ENCODE measurements at places on chromosomes 11 and 22.

DNA sequence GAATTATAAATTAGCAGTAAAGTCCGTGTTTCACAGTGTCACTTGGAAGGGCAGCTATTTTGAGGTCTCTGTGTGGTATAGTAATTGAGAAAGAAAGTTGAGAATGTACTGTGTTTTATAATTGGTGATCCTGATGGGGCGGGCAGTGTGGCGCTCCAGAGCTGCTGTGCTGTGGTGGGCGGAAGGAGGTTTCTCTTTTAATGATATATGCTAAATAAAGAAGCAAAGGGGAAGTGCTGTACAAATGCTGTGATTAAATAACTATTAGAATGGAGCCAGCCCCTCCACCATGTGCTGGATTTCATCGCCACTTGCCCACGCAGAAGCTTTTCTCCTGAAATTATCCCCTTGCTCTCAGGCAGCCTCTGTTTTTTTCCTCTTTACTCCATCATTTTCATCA, 24.6 kb downstream of the ATXN10 start:
- no peak for DNase-seq

DNA sequence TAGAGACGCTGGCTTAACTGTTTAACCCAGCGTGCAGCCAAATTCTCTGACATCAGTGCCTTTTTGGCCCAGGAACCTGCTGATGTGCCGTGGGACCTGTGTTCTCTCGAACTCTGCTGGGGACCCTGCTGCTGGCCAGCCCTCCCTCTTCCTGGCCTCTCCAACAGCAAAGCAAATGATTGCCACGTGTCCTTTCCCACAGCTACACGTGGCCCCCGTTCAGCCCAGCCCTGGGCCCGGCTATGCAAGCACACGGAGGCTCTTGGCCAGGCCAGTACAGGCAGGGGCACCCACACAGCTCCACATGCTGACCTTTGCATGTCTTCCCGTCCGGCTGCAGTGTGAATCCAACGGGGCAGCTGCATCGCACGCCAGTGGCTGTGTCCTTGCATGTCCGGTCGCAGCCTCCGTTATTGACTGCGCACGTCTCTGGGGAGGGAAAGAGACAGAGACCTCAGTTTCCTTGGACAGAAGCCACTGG, 51.6 kb upstream of the TTLL12 start:
- no peak for DNase-seq

GRCh38 chr11:114147375-114148012, 88.0 kb downstream of the ZBTB16 start:
- DNase-seq = no peak

- DNase-seq = no peak
Measured at GRCh38 chr11:68020575-68020974, 9.9 kb upstream of the NDUFS8 start.

- DNase-seq = no peak
Measured at GRCh38 chr11:113752932-113753331, 20.6 kb downstream of the ZW10 start.

DNA sequence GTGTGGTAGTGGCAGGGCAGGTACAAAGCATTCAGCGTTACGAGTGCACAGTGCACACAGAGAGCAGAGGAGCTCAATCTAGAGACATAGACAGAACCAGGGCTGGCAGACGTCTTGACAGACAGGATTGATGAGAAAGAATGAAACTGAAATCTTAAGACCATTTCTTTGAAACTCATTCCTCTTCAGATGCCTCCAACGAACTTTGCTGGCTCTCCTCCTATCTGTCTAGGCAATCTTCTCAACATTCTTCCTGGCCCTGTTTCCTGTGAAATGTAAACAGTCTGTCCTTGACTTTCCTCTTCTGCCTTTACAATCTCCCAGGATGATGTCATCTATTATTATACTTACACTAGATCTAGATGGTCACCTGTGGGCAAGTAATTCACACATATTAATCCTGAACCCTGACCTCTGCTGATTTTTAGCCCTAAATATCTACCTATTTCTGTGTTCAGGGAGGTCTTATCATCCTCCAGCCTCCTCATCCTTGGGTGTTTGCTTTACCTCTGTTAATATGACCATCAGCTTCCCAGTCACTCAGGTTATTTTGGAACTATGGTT, 119.5 kb downstream of the ENTHD1 start:
- DNase-seq = no peak

GRCh38 chr22:35792506-35792905, 74.8 kb downstream of the APOL5 start:
- no peak for DNase-seq

GRCh38 chr22:19755145-19755710, 5.3 kb upstream of the TBX1 start:
- no peak for DNase-seq

DNA sequence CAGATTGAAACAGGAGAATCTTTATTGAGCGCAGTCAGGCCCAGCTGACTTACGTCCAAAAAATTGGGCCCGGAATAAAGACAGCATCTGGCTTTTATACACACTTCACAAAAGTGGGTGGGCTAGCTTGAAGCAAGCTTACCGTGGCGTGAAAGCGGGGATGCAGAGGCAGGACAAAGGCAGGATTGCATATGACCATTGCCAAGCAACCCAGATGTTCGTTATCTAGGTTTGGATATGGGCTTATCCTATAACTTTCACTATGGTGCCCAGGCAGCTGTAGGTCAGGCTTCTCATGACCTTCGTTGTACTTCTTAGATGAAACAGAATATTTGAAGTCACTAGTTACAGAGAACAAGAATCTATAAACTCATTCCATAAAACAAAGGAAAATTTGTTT, 1575.6 kb upstream of the RAG2 start:
- DNase-seq = no peak

- DNase-seq = peak; percentile 22
Measured at GRCh38 chr11:27420722-27421572, 51.6 kb downstream of the LGR4 start.

GRCh38 chr11:5930614-5931013, 11.4 kb upstream of the OR56A3 start:
- no peak for DNase-seq

- DNase-seq = no peak
Measured at GRCh38 chr11:1271002-1271401, 38.4 kb downstream of the TOLLIP start.

- no peak for DNase-seq
Measured at GRCh38 chr11:17876827-17877226, 136.0 kb downstream of the SERGEF start.

GRCh38 chr22:35071784-35072183, 5.8 kb downstream of the ISX start:
- DNase-seq = no peak

DNA sequence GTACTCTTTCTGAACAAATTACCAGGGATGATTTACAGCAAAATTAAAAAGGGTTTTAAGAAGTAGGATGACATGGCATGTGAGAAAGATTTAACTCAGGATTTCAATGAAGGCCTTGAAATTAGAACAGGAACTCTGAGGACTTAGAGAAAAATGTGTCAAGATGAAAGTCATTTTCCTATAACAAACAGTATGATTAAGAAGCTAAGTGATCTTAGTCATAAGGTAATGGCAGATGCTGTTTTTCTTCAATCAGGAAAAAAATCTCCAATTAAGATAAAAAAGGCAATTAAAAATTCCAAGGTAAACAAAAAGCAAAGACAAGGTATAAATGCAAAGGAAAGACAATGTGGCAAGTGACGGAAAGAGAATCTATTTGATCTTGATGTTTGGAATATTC, 73.5 kb downstream of the GAB2 start:
- DNase-seq = no peak

All from NCI-H1436 treated with DMSO at 0.1 percent for 48 hours (cell line).